Upper lobe of right lung (tissue), 1 donor: ENCODE measurements at places on chromosomes 1 and 21. TPM values are rescaled to one million over a fixed set of nuclear protein-coding genes. Genes with fewer than 3 reads are reported as not detected.

DNA sequence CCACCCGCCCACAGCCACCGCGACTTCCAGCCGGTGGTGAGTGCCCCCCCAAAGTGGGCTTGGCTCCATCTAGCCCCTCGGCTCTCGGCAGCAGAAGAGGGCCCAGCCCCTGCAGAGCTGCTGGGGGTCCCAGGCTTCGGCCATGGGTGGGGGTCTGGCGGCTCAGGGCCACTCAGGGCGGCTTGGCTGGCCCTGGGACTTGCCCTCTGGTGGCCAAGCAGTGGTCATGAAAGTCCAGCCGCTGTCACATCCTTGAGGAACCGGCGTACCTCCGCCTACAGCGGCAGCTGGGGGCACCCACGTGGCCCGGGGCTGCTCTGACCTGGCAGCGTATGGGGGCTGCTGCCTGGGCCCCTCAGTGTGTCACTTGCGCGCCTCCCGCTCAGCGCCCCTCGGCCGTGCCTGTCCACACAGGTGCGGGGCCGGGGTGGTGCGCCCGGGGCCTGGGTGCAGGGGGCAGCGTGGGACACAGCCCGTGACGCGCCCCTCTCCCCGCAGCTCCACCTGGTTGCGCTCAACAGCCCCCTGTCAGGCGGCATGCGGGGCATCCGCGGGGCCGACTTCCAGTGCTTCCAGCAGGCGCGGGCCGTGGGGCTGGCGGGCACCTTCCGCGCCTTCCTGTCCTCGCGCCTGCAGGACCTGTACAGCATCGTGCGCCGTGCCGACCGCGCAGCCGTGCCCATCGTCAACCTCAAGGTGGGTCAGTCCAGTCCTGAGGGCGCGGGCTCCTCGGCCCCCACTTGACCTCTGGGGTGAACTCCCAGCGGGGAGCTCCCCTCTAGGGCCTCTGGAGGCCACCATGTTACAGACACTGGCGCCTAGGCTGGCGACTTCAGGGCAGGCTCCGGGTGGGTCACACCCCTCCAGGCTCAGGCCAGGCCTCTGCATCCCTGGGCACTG is 32.4 kb downstream of the SLC19A1 start:
- H3K4me1 ChIP-seq = peaks cover 5% of the 10 kb centered on the region
- H3K36me3 ChIP-seq = peaks cover 7% of the 10 kb centered on the region
- H3K4me3 ChIP-seq = no peak overlapping the region

DNA sequence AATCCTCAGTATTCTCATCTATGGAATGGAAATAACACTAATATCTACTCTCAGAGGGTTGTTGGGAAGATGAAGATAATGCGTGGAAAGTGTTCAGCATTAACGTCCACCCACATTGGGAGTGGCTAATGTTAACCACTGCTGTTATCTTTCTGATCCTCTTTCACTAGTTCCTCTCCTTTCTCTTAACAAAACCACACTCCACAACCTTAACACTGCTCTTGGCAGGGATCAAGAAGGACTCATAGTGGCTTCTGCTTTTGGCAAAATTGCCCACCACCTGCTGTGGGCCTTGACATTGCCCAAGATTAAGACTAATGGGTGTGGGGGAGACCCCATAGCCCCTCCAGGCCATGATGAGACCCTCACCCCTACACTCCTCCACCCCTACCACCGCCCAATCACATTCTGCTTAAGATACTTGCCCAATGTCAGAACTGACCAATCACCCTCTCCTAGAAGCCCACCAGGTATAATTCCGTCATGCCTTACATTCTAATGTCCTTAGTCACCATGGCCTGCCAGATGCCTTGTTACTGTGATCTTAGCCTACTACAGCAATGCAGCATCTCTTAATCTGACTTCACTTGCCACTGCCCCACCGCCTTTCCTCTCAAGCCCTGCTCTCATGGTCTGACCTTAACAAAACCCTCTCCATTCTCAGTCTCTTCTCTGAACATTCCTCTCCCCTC is 27.1 kb downstream of the DHCR24 start:
- peaks cover 20% of the 10 kb centered on the region for H3K36me3 ChIP-seq
- H3K27ac ChIP-seq = no peak overlapping the region
- H3K4me3 ChIP-seq = no peak overlapping the region
- peaks cover 8% of the 10 kb centered on the region for H3K4me1 ChIP-seq

GRCh38 chr21:31671931-31672330 is 12.4 kb downstream of the SOD1 start:
- H3K4me1 ChIP-seq = no peaks in the 10 kb centered on the region
- no peak overlapping the region for H3K4me3 ChIP-seq
- H3K27me3 ChIP-seq = no peaks in the 10 kb centered on the region
- no peak for DNase-seq

- no peak overlapping the region for H3K27ac ChIP-seq
- H3K4me3 ChIP-seq = peak overlapping the region; percentile 81
These were observed 2.1 kb downstream of the SIPA1L2 start for GRCh38 chr1:232627645-232628334.

- peak; percentile 70 for DNase-seq
- H3K4me1 ChIP-seq = peaks cover 7% of the 10 kb centered on the region
- H3K27ac ChIP-seq = no peak overlapping the region
- no peaks in the 10 kb centered on the region for H3K36me3 ChIP-seq
These were observed 266.9 kb downstream of the ASTN1 start for GRCh38 chr1:176897350-176898236.

DNA sequence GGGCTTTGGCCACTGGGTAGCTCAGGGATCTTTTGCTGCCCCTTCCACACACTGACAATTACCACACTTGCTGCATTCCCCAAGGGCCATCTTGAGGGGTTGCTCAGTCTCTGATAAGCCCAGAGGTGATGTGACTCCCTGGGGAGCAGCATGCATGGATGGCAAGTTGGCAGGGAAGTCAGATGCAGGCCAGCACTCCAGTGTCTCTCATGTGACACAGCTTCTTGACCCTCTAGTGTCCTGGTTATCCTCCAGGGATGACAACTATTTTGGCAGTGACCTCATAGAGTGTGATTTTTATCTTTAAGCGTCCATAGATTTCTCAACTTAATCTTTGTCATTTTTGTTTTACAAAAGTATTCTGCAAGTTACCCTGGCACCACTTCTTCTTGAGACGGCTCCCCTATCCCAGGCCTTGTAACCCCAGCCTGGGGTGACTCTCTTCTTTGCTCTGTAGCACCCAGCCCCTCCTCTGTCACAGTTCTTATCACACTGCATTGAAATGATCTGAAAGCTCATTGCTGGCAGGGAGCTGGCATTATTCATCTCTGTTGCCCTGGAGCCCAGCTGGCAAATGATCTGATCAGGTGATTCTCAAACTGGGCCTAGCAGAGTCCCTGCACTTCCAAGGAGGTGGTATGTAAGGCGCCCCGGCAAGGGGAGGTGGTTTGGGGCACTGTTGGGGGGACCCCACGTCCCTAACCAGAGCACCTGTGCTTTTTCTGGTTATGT is 72.6 kb downstream of the TENT5C start:
- no peak overlapping the region for H3K27ac ChIP-seq
- H3K4me3 ChIP-seq = no peak overlapping the region
- no peaks in the 10 kb centered on the region for H3K27me3 ChIP-seq
- DNase-seq = no peak
- H3K4me1 ChIP-seq = no peaks in the 10 kb centered on the region
- H3K36me3 ChIP-seq = no peaks in the 10 kb centered on the region

DNA sequence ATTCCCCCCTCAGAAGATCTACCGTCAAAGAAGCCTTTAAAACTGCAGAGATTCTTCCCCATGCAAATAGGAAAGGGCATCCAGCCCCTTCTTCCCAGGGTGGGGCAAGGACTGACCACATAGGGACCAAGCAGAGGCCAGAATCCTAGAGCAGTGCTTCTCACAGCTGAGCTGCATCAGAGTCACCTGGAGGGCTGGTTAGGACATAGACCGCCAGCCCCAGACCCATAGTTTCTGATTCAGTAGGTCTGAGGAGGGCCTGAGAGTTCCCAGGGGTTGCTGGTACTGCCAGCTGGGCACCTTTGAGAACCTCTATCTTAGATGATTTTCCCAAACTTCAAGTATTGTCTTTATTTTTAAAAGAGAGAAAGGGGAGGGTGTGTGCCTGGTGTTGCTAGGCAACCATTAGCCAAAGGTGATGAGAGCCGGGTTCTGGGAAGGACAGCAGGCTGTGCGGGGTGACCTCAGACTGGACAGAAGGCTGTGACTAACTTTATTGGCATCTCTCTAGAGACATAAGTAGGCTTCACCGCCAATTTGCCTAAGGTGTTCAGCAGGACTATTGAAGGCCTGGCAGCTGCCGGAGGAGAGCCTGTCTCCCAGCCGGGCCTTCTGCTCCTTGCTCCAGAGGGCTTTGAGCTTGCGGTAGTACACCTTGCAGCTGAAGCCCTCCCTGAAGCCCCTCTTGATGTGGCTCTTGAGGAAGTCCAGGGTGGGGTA is 3.0 kb downstream of the SPATA46 start:
- H3K36me3 ChIP-seq = no peaks in the 10 kb centered on the region
- H3K4me1 ChIP-seq = no peaks in the 10 kb centered on the region
- H3K27ac ChIP-seq = no peak overlapping the region
- peak; percentile 69 for DNase-seq
- no peak overlapping the region for H3K4me3 ChIP-seq

DNA sequence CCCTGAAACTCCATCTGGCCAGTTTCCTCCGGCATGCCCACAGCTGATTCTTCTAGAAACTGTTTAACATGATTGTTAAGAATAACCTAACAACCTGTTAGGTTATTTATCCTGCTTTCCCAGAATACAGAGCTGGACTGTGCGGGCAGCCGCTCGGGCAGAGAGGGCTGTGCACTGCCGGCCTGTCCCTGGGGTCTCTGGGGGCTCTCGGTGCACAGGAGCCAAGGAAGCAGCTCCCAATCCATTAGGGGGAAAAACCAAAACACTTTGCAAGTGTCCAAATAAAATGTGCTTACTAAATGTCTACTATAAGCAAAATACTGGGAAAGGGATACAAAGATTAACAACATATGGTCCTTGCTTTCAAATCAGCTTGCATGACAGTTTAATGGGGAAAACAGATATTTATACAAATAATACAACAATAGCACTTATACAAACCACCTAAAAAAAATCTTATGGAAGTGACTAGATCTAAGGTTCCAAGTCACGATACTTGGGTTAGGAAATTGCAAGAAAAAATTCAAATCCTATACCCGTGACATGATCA is 50.7 kb downstream of the HLCS start:
- no peaks in the 10 kb centered on the region for H3K36me3 ChIP-seq
- H3K27ac ChIP-seq = no peak overlapping the region
- DNase-seq = no peak

DNA sequence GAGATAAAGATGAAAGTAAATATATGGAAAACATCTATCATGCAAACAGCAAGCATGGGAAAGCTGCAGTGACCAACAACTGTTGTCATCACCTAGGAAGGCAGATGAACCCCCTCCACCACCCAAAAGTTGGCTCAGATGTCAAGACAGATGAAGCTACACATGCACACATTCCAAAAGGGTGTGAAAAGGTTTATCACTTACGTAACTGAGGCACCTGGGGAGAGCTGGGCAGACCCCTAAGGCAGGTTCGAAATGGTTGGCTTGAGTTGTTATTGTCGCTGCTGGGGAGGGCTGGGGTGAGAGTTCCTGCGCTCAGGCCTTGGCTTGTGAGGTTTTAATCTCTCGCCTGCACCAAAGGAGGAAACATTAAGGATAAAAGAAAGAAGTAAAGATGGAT is 355.1 kb upstream of the CHRM3 start:
- no peak overlapping the region for H3K4me3 ChIP-seq
- DNase-seq = no peak
- no peak overlapping the region for H3K27ac ChIP-seq
- no peaks in the 10 kb centered on the region for H3K36me3 ChIP-seq
- no peaks in the 10 kb centered on the region for H3K4me1 ChIP-seq

GRCh38 chr1:206982216-206982615 is 12.0 kb upstream of the FCAMR start:
- no peaks in the 10 kb centered on the region for H3K4me1 ChIP-seq
- no peak overlapping the region for H3K4me3 ChIP-seq
- H3K36me3 ChIP-seq = no peaks in the 10 kb centered on the region
- no peak overlapping the region for H3K27ac ChIP-seq
- no peak for DNase-seq

DNA sequence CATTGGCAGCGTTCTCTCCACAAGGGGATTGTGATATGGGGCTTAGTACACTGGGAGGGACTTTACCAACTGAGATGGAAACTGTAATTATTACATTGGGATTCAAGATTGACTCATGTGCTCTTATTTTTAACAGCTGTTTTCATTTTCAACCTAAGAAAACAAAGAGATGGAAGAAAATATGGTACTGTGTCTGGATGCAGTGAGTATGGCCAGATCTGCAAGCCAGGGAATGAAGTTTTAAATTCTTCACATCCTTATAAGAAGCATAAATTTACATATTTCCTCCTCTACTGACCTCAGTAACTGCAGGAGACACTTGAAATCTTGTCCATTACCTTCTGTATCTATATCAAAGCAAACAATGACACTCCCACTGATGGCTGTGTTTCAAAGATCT is 81.5 kb upstream of the EDEM3 start:
- no peak for DNase-seq
- H3K4me1 ChIP-seq = peaks cover 6% of the 10 kb centered on the region
- no peaks in the 10 kb centered on the region for H3K36me3 ChIP-seq
- no peak overlapping the region for H3K4me3 ChIP-seq
- H3K27ac ChIP-seq = no peak overlapping the region
- no peaks in the 10 kb centered on the region for H3K27me3 ChIP-seq

DNA sequence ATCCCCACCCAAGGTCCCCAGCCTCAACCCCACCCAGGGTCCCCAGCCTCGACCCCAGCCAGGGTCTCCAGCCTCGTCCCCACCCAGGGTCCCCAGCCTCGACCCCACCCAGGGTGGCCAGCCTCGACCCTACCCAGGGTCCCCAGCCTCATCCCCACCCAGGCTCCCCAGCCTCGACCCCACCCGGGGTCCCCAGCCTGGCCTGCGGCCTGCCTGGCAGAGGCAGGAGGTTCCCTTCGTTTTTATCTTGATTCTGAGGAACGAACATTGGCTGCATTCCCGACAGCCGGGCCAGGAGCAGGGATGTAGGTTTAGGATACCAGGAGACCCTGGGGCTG is 3.4 kb upstream of the PDE9A start:
- peaks cover 23% of the 10 kb centered on the region for H3K4me1 ChIP-seq
- H3K4me3 ChIP-seq = no peak overlapping the region
- H3K27me3 ChIP-seq = peaks cover 3% of the 10 kb centered on the region
- no peak for DNase-seq
- H3K27ac ChIP-seq = no peak overlapping the region

DNA sequence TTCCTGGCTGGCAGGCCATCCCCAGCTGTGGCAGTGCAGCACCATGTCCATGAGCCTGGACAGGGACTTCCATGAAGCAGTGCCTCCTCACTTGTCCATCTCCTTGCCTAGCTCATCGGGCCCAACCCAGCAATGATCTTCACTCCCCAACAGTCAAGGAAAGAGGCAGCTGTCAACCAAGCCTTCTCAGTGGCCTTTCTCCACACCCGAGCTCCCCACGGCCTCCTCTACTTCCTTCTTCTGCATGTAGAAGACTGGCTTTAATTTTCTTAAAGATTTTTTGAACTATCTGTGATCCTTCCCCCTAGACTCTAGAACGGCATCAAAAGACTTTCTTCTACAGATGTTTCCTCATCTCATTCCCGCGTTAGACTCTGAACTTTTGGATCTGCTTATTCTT is 65.5 kb upstream of the COA6 start:
- H3K27ac ChIP-seq = no peak overlapping the region
- H3K36me3 ChIP-seq = no peaks in the 10 kb centered on the region
- no peaks in the 10 kb centered on the region for H3K27me3 ChIP-seq

AMPD1 gene
- not detected for total RNA-seq

GPR61 gene
- not detected for total RNA-seq

PLA2G2F gene
- total RNA-seq = not detected

TNFSF4 gene
- total RNA-seq = 0.72 TPM

MATN1 gene
- not detected for total RNA-seq

HSPA6 gene
- 10.9 TPM for total RNA-seq

CCDC24 gene
- 5.3 TPM for total RNA-seq
